Cortex of kidney (tissue), 1 donor: ENCODE measurements at places on chromosomes 7 and 10.

- no peak for DNase-seq
Observed at GRCh38 chr10:97086530-97086929, 99.2 kb downstream of the SLIT1 start.

DNA sequence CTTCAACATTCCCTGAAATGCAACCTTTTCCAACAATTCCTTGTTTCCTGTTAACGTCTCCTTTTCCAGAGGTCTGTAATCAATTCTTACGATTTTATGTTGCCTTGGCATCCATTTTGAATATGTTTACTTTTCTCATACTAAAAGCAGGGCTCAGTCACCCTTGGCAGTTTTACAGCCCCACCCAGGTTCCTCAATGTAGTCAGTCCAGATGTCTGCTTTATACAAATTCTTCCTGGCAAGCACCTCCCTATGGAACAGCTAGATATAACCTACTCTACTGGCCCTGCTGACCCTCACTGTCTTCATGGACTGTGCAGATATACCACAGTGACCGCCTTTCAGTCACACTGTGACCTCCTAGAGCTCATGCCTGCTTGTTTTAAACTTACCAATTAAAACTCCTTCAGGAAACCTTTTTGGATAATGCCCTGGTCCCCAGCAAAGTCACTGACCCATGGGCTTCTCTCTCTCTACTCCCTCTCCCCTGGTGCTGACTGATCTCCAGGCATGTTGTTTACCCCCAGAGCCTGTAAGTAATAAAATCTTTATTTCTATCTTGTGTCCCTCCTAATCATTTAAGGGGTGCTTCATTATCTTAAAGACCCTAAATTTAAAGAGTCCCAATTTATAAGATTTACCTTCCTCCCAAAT, 147.1 kb upstream of the STEAP1 start:
- no peak for DNase-seq

GRCh38 chr10:73717556-73717955, 19.6 kb upstream of the AGAP5 start:
- DNase-seq: no peak

DNA sequence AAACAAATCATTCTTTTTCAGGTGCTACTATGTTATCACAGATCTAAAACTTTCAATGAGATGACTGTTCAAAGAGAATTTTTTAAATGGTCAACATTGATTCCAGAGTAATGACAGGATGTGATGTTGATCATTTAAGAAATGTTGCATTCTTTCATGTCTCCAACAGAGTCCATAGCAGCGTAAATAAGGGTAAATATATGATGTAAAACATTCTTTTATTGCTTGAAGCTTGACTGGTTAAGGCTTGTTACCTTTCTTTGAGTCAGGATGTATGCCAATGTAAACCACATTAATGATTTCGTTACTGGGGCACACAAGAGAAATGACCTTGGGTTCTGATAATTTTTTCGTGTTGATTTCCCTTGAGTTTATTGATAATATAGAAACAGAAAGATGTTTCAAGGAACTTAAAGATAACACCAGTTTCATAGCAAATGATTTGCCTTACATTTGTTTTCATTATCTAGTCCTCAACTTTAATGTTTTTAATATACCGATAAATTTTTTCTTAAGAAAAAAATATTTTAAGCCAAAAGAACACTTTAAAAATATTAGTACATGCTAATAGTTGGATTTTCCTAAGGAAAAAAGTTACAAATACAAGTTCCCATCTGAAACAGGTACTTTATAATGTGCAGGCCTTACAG, 3.5 kb downstream of the STK17A start:
- DNase-seq: no peak

- DNase-seq: no peak
Observed at GRCh38 chr10:1050554-1050953, 1.6 kb upstream of the IDI1 start.

DNA sequence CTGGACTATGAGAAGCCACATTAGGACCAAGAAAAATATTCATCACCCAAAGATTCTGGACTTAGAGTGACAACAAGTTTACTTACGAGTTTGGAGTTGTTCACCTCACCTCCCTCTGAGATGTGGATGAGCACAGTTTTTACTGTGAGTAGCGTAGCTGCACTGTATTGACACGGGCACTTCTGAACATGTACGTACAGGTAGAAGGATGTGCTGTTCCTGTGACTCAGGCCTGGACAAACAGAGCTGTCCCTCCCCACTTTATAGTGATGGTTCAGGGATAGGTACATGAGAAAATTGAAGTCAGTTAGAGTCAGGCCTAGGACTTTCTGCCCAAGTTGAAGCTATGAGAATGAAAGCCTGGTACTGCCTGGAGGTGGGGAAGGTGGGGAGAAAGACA, 80.9 kb upstream of the DYNC1I1 start:
- no peak for DNase-seq

GRCh38 chr7:16914771-16915170, 33.0 kb upstream of the AGR3 start:
- no peak for DNase-seq

DNA sequence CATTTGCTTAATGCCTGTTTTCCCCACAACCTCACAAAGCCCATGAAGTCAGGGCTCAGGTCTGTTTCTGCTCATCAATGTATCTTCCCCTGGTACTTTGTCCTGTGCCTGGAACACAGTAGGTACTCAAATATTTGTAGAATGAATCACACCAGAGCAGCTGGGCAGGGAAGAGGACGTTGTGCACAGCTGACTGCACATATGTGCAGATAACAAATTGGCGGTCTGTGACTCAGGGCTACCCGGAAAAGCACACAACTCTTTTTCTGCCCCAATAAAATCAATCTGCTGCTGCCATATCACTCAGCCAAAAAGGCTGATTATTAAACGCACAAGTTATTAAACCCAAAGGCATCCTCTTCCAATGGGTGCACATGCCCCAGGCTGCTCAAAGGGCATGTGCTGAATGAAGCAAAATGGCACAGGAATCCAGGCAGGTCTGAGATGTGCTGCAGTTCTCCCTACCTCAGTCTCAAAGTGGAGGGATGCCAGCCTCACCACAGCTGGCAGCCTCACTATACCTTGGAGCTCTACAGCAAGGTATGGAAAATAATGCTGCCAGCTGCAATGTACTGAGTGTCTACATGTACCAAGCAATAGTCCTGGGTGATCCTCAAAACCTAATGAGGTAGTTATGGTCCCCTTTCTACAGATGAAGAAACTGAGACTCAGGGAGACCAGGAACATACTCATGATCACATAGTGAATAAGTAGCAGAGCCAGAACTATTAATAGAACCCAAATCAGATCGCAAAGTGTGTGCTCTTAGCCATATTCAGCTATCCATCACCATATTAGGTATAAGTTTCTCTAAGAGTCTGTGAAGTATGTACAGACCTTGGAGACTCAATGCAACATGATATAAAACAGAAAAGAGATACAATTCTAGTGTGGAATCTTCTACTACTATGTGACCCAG, 43.4 kb downstream of the SORBS1 start:
- DNase-seq: no peak

- no peak for DNase-seq
Observed at GRCh38 chr7:2115760-2116447, 116.8 kb downstream of the MAD1L1 start.

DNA sequence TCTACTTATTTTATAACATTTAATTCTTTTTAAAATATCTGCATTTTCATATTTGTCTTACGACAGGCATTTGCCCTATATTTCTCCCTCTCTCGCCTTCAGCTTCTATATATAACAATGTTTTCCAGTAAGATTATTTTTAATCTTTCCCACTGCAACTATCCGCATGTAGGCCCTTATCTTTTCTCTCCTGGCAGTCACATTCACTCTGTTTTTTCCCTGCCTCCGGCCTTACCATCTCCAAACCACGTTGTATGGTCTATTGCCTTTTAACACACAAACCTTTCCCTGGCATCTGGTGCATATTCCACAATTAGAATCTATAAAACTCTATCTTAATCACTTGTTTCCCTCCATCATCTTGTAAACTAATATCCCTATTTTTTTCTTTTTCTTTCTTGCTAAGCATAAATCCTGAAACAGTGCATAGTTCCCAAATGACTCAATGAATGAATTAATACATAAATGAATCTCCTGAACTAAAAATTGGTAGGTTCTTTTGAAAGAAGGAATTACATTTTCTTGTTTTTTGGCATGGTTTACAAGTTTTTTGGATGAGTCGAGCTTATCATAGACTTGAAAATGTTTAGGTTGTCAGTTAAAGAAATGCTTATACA, 173.2 kb downstream of the SEMA3A start:
- no peak for DNase-seq

DNA sequence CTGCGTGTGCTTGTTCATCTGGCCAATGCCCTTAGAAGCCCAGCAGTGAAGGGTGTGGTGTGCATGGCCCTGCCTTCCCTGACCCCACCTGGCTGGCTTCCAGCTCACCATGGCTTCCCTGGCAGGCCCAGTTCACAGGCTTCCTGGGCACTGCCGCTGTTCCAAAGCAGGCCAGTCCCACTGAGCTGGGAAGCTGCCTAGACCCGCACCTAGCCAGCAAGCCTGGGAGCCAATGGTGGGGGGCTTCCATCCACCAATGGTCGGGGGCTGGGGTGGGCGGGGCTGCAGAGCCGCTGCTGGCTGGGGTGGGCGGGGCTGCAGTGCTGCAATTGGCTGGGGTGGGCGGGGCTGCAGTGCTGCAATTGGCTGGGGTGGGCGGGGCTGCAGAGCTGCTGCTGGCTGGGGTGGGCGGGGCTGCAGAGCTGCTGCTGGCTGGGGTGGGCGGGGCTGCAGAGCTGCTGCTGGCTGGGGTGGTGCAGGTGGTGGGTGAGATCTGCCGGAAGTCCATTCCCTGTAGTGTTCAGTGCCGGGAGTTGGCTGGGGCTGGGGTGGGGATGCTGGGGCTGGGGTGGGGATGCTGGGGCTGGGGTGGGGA, 12.4 kb downstream of the CALY start:
- DNase-seq: no peak

- no peak for DNase-seq
Observed at GRCh38 chr7:64893401-64893800, 9.7 kb upstream of the ZNF273 start.

GRCh38 chr7:20172736-20173334, 44.3 kb downstream of the MACC1 start:
- DNase-seq: no peak

- DNase-seq: no peak
Observed at GRCh38 chr10:63866075-63866746, 345.0 kb downstream of the REEP3 start.

- DNase-seq: no peak
Observed at GRCh38 chr7:117021986-117022385, 68.7 kb downstream of the ST7 start.

GRCh38 chr7:96781919-96782318, 72.3 kb upstream of the SEM1 start:
- no peak for DNase-seq

GRCh38 chr10:18523025-18523424, 128.4 kb downstream of the NSUN6 start:
- no peak for DNase-seq

DNA sequence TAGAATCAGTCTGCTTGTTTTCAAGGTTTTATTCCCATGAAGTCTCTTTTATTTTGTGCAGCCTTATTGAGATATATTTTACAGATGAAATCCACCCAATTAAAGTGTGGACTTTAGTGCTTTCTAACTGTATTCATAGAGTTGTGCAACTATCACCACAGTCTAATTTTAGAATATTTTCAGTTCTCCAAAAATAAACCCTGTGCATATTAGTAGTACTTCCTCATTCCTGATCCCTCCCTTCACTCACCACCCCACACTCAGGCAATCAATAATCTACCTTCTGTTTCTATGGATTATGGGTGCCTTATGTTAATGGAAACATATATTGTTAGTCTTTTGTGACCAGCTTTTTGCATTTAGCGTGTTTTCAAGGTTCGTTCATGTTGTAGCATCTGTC, 185.7 kb upstream of the TMEM72 start:
- DNase-seq: no peak

- DNase-seq: no peak
Observed at GRCh38 chr7:148782757-148783456, 84.2 kb downstream of the CUL1 start.

- no peak for DNase-seq
Observed at GRCh38 chr7:90622670-90623069, 26.5 kb downstream of the CDK14 start.

DNA sequence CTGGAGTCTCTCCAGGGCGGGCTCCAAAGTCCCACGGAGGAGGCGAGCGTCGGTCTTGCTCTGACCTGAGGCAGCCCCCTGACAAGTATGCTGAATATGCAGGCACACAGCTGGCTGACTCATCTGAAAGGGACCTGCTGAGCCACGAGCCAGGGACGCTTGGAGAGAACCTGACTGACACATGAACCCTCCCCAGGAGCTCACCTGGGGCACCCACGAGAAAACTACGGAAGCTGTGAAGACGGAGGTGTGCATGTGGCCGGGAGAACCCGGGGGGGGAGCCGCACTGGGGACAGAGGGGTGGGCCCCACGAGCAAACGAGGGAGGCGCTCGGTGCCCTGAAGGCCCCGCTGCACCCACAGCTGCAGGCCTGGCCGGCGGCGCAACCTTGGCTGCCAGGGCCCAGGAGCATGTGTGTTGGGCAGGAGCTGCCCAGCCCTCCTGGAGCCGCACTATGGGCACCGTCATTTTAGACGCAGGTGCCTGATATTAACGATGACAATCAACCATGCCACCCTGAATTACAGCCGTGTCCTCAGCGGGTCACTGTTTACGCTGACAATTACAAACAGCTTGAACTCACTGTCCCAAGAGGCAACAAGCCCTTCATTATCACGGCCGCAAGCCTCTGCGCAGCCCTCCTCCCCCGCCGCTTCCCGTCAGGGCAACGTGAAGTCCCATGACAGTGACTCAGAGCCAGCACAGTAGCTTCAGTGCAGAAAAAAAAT, 64.7 kb downstream of the DIP2C start:
- no peak for DNase-seq

DNA sequence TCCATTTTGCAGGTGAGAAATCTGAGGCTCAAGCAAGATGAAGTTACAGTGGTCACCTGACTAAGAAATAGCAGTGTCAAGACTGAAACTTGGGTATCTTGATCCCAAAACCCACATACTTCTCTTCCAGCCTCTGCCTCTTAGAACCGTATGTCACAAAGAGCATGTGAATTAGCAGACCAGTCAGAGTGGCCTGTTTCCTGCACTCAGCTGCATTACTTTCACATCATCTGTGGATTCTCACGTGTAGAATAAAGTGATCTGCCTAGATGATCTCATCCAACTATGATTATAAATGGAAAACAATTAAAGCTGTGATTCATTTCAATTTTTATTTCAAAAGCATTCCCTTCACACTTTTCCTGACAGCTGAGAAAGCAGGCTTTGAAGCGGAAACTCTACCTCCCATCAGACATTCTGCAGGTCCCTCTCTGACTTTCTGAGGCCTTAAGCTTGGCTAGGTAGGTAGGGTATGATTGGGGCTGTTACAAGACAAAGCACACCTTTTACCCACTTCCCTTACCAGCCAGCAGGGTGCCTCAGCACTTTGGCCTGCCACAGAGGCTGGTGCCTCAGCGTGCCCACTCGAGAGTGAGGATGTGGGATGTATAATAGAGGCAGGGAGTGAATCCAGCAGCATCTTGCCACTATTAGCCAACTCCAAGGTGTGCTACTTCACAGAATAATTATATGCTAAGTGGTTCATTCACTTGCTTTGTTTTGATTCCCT, 70.2 kb upstream of the PDE1C start:
- no peak for DNase-seq
